ENCODE measurements at places on chromosomes 1 and 21. TPM values are rescaled to one million over a fixed set of nuclear protein-coding genes. Genes with fewer than 3 reads are reported as not detected.

Gene TAL1
- 2.9 TPM for polyA plus RNA-seq

GRCh38 chr1:115430441-115431158 is 92.6 kb upstream of the NGF start:
- H3K27me3 ChIP-seq: no peaks in the 10 kb centered on the region
- DNase-seq: no peak
- no peak overlapping the region for H3K27ac ChIP-seq
- peaks cover 5% of the 10 kb centered on the region for H3K4me1 ChIP-seq
- no peak overlapping the region for H3K4me3 ChIP-seq

DNA sequence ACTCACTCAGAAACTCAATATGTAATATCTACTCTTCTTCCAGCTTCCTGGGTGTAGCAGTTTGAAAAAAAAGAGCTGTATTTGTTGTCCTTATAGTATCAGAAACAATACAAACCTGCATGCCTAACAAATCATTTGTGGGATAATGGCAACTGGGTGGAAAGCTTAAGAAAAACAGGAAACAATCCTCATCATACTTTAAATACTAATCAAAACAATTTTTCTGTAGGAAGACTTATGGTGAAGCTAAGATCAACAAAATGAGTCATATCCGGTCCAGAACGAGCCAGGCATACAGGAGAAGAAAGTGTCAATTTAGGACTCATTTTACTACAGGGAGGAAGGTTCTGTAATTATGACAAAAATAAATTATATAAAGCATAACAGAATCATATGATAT is 181.8 kb upstream of the ADGRL4 start:
- no peaks in the 10 kb centered on the region for H3K4me1 ChIP-seq
- H3K27ac ChIP-seq: no peak overlapping the region
- no peak for DNase-seq
- H3K27me3 ChIP-seq: no peaks in the 10 kb centered on the region
- H3K36me3 ChIP-seq: no peaks in the 10 kb centered on the region

- DNase-seq: no peak
- H3K4me3 ChIP-seq: no peak overlapping the region
- no peaks in the 10 kb centered on the region for H3K36me3 ChIP-seq
- no peak overlapping the region for H3K27ac ChIP-seq
- H3K4me1 ChIP-seq: no peaks in the 10 kb centered on the region
These were observed 227.8 kb downstream of the BACH1 start for GRCh38 chr21:29526545-29526944.

DNA sequence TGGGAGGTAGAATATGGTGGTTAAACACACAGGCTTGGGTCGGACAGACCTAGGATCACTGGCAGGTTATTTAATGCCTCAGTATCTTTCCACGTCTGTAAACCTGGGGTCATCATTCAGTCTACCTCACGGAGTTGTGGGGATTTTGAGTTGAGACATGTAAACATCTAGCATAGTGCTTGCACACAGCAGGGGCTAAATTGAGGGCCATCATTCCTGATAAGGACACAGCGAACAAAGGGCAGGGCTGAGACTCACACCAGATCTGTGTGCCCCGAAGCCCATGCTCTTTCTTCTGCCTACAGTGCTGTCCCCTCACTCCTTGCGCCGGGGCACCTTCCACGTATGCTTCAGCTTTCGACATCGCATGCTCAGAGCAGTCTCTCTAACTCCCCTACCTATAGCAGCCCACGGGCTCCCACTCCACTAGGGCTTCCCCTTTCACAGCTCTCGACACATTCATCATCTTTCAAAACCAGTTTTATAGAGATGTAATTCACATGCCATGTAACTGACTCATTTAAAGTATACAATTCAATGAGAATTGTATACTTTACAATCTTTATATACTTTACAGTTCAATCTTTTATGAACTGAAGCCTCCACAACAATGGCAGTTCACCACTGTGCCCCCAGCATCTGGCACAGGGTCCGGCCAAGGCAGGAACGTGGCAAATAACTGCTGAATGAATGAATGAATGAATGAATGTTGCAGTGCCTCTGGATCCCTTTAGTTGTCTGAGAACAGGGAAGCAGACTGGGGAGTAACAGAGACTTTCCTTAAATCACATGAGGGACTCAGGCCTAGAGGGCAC is 48.0 kb downstream of the GPR161 start:
- no peaks in the 10 kb centered on the region for H3K27me3 ChIP-seq
- no peak for DNase-seq
- no peaks in the 10 kb centered on the region for H3K36me3 ChIP-seq
- peaks cover 28% of the 10 kb centered on the region for H3K4me1 ChIP-seq
- no peak overlapping the region for H3K27ac ChIP-seq
- H3K4me3 ChIP-seq: no peak overlapping the region

GRCh38 chr1:11529330-11529729 is 50.4 kb downstream of the DISP3 start:
- H3K27me3 ChIP-seq: no peaks in the 10 kb centered on the region
- no peak overlapping the region for H3K4me3 ChIP-seq

DNA sequence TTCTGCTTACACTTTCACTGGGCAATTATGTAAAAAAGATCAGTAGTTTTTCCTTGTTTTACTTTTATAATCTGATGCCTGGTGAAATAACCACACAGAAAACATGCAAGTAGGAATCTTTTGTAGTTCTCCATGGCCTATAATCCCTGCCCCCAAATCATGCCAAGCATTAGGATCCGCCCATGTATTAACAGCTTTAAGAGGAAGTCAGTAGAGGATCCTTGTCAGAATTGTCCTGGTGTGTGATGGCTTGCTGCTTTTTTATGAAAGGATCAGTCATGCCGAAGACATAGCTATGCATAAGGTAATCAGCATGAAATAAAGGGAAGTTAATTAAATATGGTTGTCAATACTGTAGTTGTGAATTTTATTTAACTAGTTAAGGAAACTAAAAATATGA is 20.0 kb downstream of the ADGRL2 start:
- no peaks in the 10 kb centered on the region for H3K27me3 ChIP-seq
- H3K4me1 ChIP-seq: peaks cover 16% of the 10 kb centered on the region
- H3K4me3 ChIP-seq: no peak overlapping the region
- no peak overlapping the region for H3K27ac ChIP-seq
- H3K36me3 ChIP-seq: no peaks in the 10 kb centered on the region

DNA sequence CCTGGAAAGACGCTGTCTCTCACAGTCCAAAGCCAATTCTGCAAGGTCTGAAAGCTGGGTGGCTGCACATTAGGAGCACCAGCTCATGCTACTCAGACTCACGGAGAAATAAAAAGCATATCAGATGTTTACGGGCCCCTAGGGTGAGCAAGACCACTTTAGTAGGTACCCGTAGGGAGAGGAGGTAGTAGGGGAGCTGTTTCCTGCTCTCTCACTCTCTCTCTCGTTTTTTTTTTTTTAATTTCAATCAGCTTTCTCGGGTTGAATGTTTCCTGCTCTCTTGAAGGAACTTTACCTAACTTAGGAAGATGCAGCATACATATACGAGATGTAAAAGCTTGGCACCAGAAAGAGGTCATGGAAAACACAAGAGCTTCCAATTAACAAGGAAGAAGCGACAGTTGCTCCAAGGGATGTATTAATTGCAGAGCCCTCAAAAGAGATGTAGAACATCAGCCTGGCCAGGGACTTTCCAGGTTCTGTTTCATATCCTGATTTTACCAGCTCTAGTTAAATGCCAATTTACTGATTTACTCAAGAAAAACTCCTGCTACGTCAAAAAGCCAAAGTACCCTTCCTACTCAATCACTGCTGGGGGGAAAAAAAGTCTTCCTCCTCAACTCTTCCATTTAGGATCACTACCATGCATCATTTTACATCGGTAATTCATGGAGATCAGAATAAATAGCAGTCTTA is 3.1 kb downstream of the LORICRIN start:
- H3K4me3 ChIP-seq: no peak overlapping the region
- peaks cover 65% of the 10 kb centered on the region for H3K27me3 ChIP-seq
- DNase-seq: no peak

GRCh38 chr1:47439017-47439818 is 1.4 kb downstream of the FOXD2 start:
- no peak overlapping the region for H3K27ac ChIP-seq
- peaks cover 28% of the 10 kb centered on the region for H3K4me1 ChIP-seq
- no peaks in the 10 kb centered on the region for H3K36me3 ChIP-seq

GRCh38 chr1:192476802-192477298 is 98.7 kb upstream of the RGS1 start:
- H3K4me3 ChIP-seq: peak overlapping the region; percentile 5
- H3K27ac ChIP-seq: no peak overlapping the region
- H3K4me1 ChIP-seq: peaks cover 17% of the 10 kb centered on the region
- H3K27me3 ChIP-seq: no peaks in the 10 kb centered on the region
- no peaks in the 10 kb centered on the region for H3K36me3 ChIP-seq
- peak; percentile 25 for DNase-seq

DNA sequence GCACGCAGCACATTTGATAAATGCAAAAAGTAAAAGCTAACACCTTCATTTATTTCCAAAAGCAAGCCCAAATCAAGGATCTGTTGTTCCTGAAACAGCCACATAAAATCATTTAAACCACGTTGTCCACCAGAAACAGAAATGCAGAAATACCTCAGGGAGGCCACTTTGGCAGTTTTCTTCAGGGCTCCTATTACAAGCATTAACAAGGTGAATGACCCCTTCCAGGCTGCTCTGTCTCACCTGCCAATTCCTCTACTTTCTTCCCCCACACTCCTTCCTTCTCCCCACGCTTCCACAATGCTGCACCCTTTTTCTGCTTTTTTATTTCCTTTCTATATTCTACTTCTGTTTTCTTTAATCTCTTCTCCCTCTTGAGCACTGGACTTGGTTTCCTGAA is 55.0 kb upstream of the PTGFRN start:
- peak overlapping the region; percentile 49 for H3K27ac ChIP-seq
- H3K27me3 ChIP-seq: no peaks in the 10 kb centered on the region
- H3K4me3 ChIP-seq: no peak overlapping the region
- no peak for DNase-seq

- no peaks in the 10 kb centered on the region for H3K36me3 ChIP-seq
- H3K27ac ChIP-seq: no peak overlapping the region
- no peaks in the 10 kb centered on the region for H3K27me3 ChIP-seq
- DNase-seq: no peak
- no peaks in the 10 kb centered on the region for H3K4me1 ChIP-seq
These were observed 355.6 kb downstream of the USP25 start for GRCh38 chr21:16085421-16085820.

DNA sequence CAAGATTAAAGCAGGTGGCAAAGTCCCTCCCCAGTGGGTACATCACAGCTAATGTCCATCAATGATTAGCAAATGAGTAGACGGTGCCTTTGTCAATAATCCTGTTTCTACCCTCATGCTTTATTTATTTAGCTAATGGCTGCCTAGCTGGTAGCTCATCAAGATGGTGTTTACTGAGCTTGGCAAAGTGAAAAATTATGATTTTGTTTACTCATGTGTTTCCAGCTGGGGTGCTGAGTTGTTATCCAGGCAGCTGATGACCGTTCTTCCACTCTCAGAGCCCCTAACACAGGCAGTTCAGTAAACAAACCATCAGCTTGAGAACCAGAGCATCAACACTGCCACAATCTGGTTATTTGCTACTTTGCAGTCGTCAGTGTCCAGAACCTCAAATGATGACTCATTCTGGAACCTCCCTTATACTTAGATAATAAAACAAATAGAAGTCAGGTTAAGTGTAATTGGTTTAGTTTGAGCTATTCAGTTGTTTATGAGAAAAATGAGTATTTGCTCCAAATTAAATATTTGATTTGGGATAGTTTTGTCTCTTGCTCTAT is 163.9 kb downstream of the ST6GALNAC5 start:
- H3K36me3 ChIP-seq: no peaks in the 10 kb centered on the region
- H3K4me1 ChIP-seq: no peaks in the 10 kb centered on the region
- H3K27ac ChIP-seq: no peak overlapping the region
- no peaks in the 10 kb centered on the region for H3K27me3 ChIP-seq
- DNase-seq: no peak

Gene HTR6
- polyA plus RNA-seq: not detected

Gene CNTN2
- 0.06 TPM for polyA plus RNA-seq

Gene PRDM16
- polyA plus RNA-seq: 11.3 TPM

Gene OR14K1
- not detected for polyA plus RNA-seq

GRCh38 chr1:178931858-178932551 is 61.1 kb upstream of the ANGPTL1 start:
- peak; percentile 80 for DNase-seq
- H3K27ac ChIP-seq: peak overlapping the region; percentile 88
- H3K27me3 ChIP-seq: no peaks in the 10 kb centered on the region
- peaks cover 38% of the 10 kb centered on the region for H3K4me1 ChIP-seq
- H3K36me3 ChIP-seq: no peaks in the 10 kb centered on the region

- no peaks in the 10 kb centered on the region for H3K27me3 ChIP-seq
- H3K36me3 ChIP-seq: no peaks in the 10 kb centered on the region
- H3K4me3 ChIP-seq: no peak overlapping the region
- no peaks in the 10 kb centered on the region for H3K4me1 ChIP-seq
- H3K27ac ChIP-seq: no peak overlapping the region
- DNase-seq: peak; percentile 77
These were observed 129.7 kb upstream of the FAM72C start for GRCh38 chr1:144101397-144102045.

DNA sequence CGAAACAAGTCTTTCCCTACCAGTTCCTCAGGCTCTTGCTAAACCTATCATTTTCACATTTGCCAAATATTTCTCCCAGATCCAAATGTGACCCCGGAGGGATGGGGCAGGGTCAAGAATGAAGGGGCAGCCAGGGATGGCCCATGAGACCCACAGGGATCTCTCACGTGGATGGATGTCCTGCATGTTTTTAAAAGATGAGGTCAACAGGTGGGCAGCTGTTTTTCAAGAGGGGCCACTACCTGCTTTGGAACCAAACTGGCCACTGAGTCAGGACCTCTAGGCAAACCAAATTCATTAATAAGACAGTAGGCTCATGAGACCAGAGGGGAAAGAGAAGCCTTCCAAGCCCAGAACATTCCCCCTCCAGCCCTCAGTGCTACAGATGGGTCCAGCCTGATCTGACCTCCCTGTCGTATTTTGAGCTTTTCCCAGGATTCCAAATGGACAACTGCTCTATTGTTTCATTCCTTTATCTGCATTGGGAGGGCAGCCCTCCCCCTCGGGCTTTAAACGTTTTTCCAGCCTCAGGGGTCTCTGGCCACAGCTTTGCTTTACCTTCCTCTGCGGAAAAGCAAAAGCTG is 252.5 kb upstream of the IRF2BP2 start:
- H3K27me3 ChIP-seq: no peaks in the 10 kb centered on the region
- no peaks in the 10 kb centered on the region for H3K36me3 ChIP-seq
- peak overlapping the region; percentile 27 for H3K4me3 ChIP-seq

Gene ZNF362
- polyA plus RNA-seq: 11.1 TPM

GRCh38 chr1:33137800-33138199 is 44.0 kb downstream of the TRIM62 start:
- H3K27me3 ChIP-seq: no peaks in the 10 kb centered on the region
- peak; percentile 42 for DNase-seq
- H3K27ac ChIP-seq: no peak overlapping the region
- H3K4me1 ChIP-seq: peaks cover 6% of the 10 kb centered on the region
- no peaks in the 10 kb centered on the region for H3K36me3 ChIP-seq

- H3K36me3 ChIP-seq: no peaks in the 10 kb centered on the region
- no peaks in the 10 kb centered on the region for H3K27me3 ChIP-seq
- H3K27ac ChIP-seq: no peak overlapping the region
- H3K4me3 ChIP-seq: no peak overlapping the region
These were observed 183.4 kb upstream of the SNX7 start for GRCh38 chr1:98478121-98478520.

- H3K27ac ChIP-seq: no peak overlapping the region
- no peaks in the 10 kb centered on the region for H3K27me3 ChIP-seq
- H3K4me3 ChIP-seq: no peak overlapping the region
- no peak for DNase-seq
- no peaks in the 10 kb centered on the region for H3K36me3 ChIP-seq
These were observed 57.3 kb downstream of the ZNF644 start for GRCh38 chr1:90964444-90965035.

All from heart left ventricle (tissue), 16 donors.